ENCODE measurements at places on chromosomes 7 and 10.

DNA sequence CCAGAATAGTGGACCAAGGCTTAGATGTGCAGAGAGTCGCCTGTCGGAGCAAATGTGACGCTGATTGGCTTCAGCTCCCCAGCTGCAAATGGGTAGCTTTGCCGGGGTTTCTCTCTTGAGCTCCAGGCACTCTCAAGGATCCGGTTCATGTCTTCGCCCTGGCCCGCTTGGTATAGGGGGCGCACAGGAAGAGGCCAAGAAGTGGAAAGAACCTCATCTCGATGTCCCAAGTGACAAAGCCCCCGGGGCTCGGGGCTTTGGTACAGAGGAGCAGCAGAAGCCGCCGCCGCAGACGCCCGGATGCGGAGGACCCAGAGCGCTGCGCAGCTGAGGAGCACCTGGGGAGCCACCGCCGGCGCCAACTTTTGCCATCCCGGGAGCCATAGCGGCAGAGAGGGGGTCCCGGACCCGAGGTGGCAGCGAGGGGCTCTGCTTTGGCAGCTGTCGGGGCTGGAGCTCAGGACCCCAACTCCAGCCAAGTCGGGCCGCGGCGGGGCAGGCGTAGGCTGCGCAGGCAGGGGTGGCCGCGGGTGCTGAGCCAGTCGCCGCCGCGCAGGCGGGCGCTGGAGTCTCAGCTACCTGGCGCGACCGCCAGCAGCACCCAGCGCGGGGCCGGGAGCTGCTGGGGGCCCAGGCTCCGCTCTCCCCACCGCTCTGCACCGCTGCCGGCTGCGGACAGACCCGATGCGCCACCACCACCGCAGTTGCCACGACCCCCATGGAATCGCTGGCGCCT lies 466.6 kb downstream of the XPNPEP1 start:
- DNase-seq, result peak; percentile 59

- no peak for DNase-seq
Observed at GRCh38 chr10:77932016-77932715, 5.6 kb upstream of the DLG5 start.

GRCh38 chr7:112708236-112708635 lies 82.0 kb downstream of the TMEM168 start:
- no peak for DNase-seq

DNA sequence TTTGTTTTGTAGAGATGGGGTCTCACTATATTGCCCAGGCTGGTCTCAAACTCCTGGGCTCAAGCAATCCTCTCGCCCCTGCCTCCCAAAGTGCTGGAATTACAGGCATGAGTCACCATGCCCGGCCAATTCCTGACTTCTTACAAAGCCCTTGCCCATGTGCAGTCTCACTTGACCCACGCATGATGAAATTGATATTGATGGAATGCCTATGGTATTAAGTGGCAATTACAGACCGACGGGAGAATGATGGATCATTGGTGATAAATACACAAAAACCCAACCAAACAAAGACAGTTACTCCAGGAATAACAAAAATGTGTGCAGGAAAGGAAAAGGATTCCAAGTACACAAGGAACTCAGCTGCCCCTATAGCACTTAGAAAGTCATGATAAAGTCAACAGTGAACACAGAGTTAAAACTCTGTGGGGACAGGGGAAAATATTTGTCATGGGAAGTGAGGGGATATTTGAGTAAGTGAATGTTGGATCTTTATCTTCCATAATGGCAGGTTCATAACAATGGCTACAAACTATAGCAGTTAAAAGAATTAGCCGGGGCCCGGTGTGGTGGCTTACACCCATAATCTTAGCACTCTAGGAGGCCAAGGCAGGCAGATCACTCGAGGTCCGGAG lies 21.6 kb downstream of the HIP1 start:
- DNase-seq, result no peak

DNA sequence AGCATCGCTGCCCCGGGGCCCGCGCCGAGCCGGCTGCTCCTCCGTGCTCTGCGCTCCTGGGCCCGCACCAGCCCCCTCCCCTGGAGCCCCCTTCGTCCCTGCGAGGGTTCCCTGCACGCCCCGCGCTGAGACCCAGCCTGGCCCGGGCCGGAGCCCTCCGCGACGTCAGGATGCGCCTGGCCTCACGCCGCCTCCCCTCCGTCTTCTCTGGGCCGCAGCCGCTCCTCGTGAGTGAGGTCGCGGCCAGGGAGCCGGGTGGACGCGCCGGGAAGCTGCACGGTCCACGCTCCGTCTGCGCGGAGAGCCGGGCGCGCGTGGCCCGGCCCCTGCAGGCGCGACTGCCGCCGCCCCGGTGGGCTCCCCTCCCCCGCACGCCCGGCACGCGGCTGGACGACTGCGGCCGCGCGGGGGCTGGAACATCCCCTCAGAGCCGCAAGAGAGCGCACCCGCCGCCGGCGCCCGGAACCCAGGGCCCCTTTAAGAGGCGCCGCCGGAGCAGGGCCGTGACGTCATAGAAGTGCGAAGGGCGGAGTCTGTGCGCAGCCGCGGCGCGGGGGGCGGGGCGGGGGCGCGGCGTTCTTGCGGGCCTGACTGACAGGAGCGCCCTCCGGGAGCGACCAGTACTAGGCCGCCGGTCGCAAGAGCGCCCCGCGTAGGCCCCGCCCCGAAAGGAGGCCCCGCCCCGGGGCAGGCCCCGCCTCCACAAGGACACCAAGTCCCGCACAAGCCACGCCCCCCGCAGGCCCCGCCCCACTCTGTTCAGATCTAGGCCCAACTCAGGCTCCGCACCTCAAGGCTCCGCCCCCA lies 507 bp upstream of the INPP5A start:
- DNase-seq, result peak; percentile 100

DNA sequence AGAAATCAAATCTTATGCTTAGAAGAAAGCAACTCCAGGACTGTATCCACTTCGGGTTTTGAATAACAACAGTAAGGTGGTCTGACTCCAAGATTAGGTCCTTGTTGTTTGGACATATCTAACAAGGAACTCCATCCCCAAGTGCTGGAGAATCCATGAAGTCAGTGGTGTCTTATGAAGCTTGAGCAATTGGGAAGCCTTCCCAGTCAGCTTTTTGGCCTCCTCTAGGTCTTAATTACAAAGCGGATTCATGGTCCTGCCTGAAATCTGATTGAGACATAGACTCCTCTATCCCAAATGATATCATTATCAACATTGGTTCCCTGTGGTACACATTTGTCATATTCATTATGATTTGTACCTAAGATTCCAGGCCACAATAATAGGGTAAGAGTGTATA lies 642.6 kb downstream of the AUTS2 start:
- DNase-seq, result no peak

- no peak for DNase-seq
Observed at GRCh38 chr10:113001599-113002448, 51.8 kb downstream of the TCF7L2 start.

DNA sequence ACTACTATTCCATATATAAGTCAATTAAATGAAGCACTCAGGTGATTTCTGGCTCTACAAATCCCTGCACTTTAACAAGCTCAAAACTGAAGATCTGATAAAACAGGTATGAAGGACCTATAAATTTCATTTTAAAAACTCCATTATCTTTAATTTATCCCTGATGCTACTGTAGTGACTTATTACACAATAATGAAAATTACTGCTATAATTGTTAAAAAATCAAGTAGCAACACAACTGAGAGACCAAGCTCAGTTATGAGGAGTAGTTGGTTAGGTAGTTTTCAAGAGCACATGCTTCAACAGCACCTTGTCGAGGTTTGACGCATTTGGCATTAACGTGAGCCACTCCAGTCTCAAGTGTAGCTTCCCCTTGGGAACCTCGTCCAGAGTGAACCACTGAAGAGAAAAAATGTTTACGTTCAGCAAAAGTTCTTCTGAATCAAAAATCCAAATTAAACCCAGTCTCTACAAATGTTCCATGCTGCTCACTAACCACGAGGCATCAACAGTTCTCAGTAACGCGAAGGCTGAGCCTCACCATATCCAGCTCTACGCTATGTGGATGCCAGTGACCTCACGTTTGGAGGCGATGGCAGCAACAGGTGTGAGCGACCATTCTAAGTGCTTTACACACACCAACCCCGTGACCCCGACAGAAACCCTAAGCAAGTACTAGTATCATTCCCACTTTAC lies 55.3 kb upstream of the NCAPG2 start:
- DNase-seq, result no peak

DNA sequence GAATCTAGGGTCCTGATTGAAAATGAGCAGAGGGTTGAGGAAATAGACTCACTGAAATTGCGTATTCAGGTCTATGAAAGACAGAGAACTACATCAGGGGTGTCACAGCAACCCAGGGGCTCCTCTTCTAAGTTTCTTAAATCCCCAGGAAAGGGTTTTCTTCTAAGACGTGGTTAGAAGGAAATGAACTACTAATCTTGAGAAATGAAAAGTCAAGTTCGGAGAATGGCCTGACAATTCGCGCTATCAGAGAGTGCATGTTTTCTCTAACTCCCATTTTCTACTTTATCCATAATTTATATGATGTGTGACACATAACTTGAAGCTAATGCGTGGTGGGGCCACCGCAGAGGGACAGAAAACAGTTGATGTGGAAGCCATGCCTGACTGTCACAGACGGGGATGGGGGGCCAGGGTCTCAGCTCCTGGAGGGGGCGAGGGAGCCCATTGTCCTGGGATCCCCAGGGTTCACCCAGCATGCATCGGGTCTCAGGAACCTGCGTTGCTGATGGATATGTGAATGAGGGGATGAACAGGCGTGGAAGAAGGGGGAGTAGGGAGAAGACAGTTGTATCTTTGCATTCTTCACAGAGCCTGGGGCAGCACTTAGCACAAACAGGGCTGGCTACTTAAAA lies 86.3 kb downstream of the PTPRE start:
- DNase-seq, result no peak

DNA sequence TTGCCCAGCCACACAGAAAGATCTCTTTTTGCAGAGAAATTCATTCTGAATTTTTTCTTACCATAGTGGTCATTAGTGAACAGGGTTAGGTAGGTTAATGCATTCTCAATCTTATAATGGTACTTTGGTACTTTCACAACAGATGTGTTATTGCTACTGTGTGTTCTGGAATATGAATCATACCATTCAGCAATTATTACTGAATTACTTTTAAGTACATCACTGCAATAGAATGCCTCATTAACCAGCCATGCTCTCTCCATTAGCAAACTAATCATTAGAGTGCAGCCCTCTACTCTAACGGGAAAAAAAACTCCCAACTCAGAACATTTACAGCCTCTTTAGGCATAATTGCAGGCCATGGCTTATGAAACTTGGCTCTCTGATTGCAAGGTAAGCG lies 102.1 kb downstream of the DOCK4 start:
- no peak for DNase-seq

DNA sequence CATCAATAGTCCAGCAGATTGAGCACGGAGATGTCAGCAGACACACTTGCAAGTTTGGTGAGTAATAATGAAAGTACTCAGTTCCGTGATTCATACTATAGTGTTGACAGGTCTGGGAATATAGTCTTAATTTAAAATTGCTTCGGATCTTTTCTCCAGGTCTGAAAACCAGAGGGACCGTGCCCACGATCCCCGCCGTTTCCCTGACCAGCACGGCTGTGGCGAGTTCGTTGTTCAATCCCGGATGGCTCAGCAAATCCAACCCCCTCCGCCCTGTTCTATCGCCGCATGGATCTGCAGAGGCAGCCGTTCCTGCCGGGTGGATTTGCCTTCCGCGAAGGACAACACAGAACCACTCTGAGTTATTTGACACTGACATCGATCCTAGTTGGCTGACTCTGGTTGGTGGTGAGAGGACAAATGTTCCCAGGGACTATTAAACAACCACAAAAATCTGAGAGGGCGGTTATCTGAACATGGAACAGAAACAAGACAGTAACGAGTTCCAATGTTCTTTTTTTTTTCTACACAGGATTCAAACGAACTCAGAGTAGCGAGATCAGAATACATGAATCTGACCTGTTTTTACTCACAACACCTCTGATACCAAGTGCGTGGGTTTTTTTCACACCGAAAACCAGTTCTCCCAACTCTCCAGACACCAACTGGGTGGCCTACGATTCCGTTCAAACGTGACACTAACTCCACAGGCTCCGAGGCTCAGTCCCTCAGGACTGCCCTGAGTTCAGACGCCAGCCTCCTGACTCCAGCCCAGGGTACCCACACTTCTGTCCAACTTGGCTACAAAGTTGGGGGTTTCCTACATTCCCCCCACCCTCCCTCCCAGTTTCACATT lies 52.7 kb downstream of the RBM17 start:
- DNase-seq, result no peak

DNA sequence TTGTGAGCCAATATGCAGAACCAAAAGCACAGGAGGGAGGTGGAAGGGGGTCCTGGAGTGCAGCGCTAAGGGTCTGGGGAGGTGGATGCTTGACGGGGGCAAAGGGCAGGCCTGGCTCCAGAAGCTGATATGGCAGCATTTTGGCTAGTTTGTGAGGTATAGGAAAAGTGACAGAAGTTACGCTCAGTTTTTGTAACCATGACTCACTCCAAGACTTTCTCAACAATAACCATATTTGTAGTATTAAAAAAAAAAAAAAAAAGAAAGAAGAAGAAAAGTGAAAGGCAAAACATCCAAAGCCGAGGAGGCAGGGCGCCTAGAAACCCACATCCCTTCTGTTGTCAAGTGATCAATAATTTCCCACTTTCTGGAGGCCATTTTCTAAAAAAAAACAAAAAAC lies 92.3 kb downstream of the RNF216 start:
- no peak for DNase-seq

DNA sequence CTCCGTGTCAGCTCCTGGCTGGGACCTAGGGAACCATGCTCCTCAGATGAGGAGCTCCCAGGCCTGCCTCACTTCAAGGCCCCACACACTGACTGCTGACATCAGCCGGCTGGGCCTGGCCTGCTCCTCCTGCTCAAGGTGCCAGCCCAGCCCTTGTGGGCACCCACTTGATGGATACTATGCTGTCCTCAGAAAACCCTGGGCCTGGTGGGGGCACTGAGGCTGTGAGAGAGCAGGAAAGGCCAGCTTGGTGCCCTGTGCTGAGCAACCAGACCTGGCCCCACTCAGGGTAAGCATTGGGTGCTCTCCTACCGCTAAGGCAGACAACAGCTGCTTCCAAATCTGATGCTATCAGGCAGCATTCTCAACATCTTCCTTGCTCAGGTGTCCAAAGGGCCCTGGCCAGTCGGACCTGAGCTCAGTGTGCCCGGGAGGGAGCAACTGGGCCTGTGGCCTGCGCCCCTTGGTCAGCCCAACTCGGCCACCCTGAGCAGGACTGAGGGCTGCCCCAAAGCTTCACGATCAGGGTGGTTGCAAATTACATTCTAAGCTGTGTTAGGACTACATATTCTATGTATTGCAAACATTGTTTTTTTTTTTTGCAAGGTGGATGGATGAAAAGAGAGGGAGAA lies 21.9 kb upstream of the ANTXRL start:
- no peak for DNase-seq

- DNase-seq, result no peak
Observed at GRCh38 chr10:51705774-51706173, 6.4 kb upstream of the CSTF2T start.

DNA sequence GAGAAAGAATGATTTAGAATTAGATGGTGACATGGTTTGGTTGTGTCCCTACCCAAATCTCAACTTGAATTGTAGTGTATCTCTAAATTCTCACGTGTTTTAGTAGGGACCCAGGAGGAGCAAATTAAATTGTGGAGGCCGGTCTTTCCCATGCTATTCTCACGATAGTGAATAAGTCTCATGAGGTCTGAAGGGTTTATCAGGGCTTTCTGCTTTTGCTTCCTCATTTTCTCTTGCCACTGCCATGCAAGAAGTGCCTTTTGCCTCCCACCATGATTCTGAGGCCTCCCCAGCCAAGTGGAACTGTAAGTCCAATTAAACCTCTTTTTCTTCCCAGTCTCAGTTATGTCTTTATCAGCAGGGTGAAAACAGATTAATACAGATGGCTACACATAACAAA lies 167.4 kb upstream of the SVIL start:
- no peak for DNase-seq

GRCh38 chr10:88067737-88068136 lies 204.3 kb downstream of the PTEN start:
- DNase-seq, result no peak

- no peak for DNase-seq
Observed at GRCh38 chr7:29287366-29287765, 92.8 kb downstream of the CHN2 start.
